ENCODE measurements at places on chromosomes 12 and 14. TPM values are rescaled to one million over a fixed set of nuclear protein-coding genes. Genes with fewer than 3 reads are reported as not detected.

- no peak for DNase-seq
Measured at GRCh38 chr12:90407841-90408240, 547.1 kb downstream of the CCER1 start.

DNA sequence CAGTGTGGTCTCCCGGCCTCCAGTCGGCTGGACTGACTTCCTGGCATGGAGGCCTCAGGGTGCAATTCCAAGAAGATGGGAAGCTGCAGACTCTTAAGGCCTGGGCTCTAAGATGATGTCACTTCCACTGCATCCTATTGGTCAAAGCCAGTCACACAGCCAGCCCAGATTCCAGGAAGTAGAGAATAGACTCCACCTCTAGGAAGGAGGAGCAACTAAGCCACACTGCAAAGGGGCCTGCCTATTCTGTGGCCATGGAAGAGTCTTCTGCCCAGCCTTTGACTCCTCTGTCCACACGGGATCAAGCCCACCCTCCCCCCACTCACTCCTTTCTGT is 103.9 kb upstream of the RFLNA start:
- no peak for DNase-seq

GRCh38 chr12:3218228-3219171 is 141.3 kb downstream of the TSPAN9 start:
- no peak for DNase-seq

- peak; percentile 25 for DNase-seq
Measured at GRCh38 chr14:21268617-21269251, 508 bp downstream of the HNRNPC start.

- no peak for DNase-seq
Measured at GRCh38 chr12:9669534-9669933, at the start of gene CLEC2D. TSS of gene CLEC2D (plus strand) at chr12:9669713. CDS start at chr12:9669735, 22 bp downstream.

DNA sequence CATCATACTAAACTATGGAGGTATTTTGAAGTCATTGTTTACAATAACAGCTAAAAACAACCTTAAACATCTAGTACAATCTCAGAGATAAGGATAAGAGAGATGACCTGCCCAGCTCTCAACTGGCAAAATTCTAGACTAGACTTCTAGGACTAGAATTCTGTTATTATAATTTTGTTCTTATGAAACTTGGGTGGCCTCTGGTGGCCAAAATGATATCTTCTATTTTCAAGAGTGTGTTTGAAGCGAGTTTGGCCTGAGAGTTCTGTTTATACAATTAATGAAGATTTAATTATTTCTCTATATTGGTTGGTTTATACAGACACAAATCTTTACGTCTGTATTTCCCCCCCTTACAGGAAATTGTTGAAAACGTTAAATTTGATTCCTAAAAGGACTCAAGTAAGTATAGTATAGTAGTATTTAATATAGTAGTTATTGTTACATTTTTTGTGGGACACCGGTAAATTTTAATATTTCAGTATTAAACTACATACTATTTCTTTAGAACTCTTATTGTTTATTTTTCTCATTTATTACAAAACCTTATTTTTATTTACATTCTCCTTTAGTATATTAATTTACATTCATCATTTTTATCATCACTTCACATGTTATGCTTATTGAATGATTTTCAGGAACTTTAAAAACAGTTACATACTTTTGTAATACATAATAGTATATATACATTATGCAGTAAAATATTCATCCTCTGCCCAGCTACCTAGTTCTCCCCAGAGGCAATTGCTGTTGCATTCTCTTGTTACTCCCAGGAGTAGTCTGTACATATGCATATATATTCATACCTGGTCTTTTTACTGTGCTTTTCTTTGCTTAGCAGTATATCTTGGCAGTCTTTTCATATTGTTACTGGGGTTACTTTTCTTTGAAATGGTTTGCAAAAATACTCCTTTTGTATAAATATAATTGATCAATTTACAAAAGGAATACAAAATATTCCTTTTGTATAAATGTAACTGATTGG is 6.6 kb downstream of the PPHLN1 start:
- DNase-seq = peak; percentile 17

RERG gene
- total RNA-seq = 6.0 TPM

DCTN2 gene
- 131 TPM for total RNA-seq

FAM186B gene
- total RNA-seq = 0.29 TPM

FAIM2 gene
- total RNA-seq = not detected
